ENCODE measurements at places on chromosomes 2 and 18.

- DNase-seq = peak; percentile 19
Observed at GRCh38 chr2:8543383-8544170, 138.3 kb upstream of the ID2 start.

GRCh38 chr2:25168256-25169072 is at the start of gene POMC:
Gene POMC, minus strand, starts transcription at chr2:25168580. Its CDS starts 3,808 bp downstream, at chr2:25164772.
- DNase-seq = no peak

DNA sequence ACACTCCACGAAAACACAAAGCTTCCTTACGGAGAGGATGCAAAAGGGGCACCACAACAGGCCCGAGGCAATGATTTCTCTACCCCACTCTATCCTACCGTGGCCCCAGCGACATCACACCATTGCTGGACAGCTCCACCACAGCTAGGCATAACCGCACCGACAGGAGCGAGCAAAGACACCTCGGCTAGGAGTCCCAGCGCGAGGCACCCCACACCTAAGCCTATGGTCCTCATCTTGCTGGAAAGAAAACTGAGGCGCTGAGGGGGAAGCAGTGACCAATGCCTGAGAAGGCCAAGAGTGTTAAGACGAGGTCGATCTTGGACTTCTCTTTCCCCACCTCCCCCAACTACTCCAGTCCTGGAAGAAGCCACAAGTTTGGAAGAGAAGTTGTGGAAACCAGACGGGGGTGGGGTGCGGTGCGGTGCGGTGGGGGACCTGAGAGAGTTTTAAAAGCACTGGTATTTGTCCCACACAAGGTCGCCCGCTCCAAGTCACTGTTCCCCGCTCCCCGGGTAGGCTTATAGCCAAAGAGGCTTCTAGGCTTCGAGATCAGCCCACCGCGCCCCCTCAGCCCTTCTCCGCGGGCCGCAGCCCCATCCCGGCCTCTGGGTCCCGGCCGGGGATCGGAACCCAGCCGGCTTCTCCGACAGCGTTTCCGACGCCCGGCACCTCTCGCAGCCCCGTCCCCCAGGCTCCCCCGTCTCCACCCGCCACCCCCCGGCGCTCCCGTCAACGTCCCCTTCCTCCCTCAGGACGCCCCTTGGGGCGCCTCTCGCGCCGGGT is 766 bp downstream of the PDE6D start:
- no peak for DNase-seq

GRCh38 chr18:499776-500631 is 497 bp downstream of the COLEC12 start:
- no peak for DNase-seq

GRCh38 chr18:56569416-56569815 is 69.0 kb downstream of the TXNL1 start:
- DNase-seq = no peak
